Stimulated activated CD8-positive, alpha-beta memory T cell treated with anti-CD3 and anti-CD28 coated beads, Interleukin-15, amount 100 ng/mL, for 4 hours (primary cell): ENCODE measurements at places on chromosomes 12 and 14.

DNA sequence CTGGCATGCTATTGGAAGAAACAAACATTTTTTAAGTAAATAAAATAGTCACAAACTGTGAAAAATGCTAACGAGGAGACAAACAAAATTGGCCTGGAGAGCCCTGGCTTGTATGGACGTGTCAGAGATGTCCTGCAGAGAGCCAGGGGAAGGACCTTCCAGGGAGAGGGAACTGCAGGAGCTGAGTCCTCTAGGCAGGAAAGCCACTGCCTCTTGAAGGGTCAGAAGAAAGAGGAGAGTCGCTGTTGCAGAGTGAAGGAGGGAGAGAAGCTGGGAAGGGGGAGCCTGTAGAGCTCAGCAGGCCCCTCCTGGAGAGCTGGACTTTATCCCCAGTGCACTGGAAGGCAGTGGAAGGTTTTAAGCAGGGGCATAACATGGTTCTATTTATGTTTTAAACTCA is 80.3 kb upstream of the PWP1 start:
- DNase-seq = no peak

DNA sequence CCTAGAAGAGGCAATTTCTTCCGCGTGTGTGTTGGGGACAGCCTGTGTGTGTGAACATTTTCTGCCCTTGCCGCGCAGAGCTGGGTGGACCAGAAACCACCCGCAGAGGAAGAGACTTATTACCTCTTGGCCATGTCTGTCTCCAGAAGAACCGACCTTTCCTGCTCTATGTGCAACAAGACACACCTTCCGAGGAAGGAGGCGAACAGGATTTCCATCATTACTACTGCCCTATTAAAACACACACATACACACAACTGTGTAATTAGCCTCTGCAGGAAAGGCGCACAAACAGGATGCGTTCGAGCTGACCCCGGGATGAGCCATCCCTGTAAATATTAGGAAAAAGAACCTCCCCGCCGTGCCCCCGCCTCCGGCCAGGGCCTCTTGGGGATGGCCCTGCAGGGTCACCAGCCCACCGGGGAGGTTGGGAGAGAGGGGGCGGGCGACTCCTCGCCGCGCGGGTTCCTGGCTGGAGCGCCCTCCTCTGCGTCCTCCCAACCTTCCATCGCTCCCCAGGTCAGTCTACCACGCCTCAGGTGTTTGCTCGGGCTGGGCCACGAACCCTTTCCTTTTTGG is 484 bp upstream of the PRKCH start:
- DNase-seq = no peak

GRCh38 chr14:70599345-70599744 is 1.1 kb downstream of the MED6 start:
- DNase-seq = no peak

DNA sequence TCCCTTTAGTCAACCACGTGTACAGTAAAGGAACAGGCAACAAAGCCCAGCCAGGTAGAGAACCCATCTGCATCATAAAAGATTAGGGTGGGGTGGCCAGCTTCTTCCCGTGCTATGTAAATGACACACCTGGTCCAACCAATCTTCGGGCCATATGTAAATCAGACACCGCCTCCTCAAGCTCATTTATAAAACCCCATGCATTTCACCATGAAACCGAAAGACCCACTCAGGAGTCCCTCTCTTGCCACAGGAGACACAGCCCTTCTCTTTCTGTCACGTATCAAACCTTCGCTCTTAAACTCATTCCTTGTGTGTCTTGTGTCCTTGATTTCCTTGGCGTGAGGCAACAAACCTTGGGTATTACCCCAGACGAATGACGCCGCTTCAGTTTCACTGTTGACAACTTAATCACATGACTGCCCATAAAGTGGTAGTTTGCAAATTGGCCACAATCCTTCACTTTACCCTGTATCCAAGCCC is 59.8 kb upstream of the TBPL2 start:
- no peak for DNase-seq

GRCh38 chr12:124217508-124218242 is 77.2 kb upstream of the RFLNA start:
- DNase-seq = no peak

- DNase-seq = no peak
Observed at GRCh38 chr14:67526676-67527459, 6.2 kb upstream of the PLEKHH1 start.

GRCh38 chr12:106490264-106490663 is 92.5 kb upstream of the RFX4 start:
- no peak for DNase-seq

- no peak for DNase-seq
Observed at GRCh38 chr14:36222337-36222736, 45.8 kb upstream of the PTCSC3 start.

DNA sequence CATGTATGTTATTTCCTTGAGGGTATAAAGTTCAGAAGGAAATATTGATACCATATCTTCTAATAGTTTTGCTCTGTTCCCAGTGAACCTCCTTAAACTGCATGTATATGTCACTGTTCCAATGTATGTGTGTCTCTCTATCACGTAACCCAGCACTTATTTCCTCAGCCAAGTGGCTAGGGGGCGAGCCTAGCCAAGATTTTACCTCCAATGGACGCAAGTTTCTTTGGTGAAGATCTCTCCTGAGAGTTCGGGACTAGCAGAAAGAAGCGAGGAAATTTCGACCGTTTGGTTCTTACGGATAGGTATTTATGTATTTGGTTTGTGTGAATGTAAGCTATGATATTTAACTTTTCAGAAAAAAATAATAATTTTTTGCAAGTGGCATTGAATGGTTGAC is 2.5 kb downstream of the SFSWAP start:
- no peak for DNase-seq

DNA sequence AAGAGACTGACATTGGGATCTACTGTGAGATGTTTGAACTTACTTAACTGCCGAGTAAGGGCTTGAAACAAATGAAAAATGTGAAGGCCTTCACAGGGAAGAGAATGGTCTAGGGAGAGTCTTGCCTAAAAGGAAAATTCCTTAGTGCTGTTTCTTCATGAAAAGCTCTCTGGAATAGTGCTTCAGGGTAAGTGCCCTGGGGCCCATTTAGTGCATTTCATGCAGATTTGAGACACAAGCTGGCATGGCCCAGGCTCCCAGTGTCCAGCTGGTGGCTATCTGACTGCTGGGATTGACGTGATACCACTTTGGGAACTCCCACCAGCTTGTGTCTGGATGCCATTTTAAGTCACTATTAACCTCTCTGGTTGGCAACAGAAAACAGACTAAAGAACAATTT is 26.9 kb downstream of the BEST3 start:
- no peak for DNase-seq

- DNase-seq = no peak
Observed at GRCh38 chr14:69910871-69911270, 31.7 kb downstream of the SMOC1 start.

GRCh38 chr12:89863968-89864367 is 155.3 kb upstream of the ATP2B1 start:
- no peak for DNase-seq

GRCh38 chr12:34345801-34346200 is 323.5 kb downstream of the ALG10 start:
- no peak for DNase-seq

DNA sequence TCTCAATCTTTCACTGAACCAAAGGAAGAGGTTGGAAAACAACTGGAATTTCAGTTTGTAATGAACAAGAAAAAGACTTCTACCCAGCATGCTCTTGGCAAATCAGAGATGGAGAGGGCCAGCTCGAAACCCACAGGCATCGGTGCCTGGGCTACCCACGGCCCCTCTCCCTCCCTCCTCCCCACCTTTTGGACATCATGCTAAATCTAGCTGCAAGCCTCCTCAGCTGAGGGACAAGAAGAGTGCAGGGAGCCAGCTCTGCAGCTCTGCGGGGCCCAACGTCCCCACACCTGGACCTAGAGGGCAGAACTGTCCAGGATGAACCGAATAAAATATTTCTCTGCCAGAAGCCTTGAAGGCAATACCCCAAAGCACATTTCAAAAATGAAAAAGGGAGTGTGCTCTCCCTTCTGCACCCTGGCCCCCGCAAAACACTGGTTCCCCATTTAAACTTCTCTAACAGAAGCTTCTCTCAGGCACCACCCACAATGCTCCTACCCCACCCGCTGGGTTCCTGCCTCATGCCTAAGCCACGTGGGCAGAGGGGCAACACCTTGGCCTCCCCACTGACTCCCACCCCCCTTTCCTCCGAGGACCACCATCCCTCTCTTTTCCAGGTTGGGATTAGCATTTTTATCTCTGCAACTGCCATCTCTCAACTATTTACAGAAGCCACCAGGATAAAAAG is 8.2 kb downstream of the CAMKK2 start:
- no peak for DNase-seq

GRCh38 chr12:3821441-3821840 is 51.8 kb downstream of the PARP11 start:
- DNase-seq = no peak

GRCh38 chr14:102491786-102492530 is 17.6 kb downstream of the ANKRD9 start:
- DNase-seq = no peak

DNA sequence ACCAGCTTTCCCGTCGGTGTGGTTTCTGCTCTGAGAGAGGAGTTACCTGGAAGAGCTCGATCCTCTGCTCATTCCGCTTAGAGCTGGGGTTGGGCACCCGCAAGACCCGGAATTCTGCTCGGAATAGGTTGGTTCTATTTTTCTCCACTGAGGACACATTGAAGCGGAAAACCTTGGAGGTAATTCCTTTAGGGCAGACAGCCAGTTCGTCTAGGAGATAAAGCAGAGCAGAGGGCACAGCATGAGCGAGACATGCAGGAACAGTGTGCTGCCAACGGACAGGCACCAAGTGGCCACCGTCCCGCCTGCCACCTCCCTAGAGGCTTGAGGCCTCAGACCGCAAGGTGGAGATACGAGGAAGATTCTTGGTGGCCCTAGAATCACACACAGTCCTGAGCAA is 10.3 kb downstream of the TGFB3 start:
- no peak for DNase-seq

GRCh38 chr12:66197495-66197921 is 8.5 kb downstream of the IRAK3 start:
- DNase-seq = no peak

- no peak for DNase-seq
Observed at GRCh38 chr14:102688290-102688689, 89.0 kb upstream of the TRAF3 start.

- DNase-seq = no peak
Observed at GRCh38 chr12:120700886-120701285, 9.4 kb upstream of the UNC119B start.

DNA sequence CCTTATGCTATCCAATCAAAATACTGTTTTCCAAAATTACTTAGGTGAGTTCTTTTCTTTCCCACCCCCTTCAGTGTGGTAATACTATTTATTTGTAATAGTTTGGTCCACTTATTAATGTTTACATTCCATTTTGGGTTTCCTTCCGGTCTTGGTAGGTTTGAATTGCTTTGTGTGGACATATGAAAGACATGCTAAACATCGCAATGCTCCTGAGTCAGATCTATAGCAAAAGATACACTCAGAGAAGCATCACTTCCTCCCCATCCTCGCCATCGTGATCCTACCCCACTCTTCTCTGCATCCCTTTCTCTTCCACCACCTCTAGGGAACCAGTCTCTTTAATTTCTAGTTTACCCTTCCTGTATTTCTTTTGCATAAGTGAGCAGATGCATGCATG is 30.0 kb downstream of the TUNAR start:
- DNase-seq = no peak

DNA sequence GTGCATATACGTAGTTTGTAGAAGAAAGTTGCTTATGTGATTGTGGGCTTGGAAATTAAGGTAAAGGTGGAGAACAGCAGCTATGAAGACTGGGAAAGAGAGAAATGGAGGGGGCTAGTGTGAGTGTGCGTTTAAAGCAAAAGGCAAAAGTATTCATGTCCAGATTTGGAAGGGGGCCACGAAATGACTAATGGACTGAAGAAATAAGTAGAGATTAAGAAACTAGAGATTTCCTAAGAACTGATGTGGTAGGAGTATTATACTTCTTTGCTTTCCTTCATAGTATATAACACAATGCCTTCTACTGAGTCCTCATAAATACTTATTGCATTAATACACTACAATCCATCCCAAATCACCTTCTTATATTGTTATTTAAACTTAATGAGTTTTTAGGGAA is 298.6 kb upstream of the NOVA1 start:
- DNase-seq = no peak

DNA sequence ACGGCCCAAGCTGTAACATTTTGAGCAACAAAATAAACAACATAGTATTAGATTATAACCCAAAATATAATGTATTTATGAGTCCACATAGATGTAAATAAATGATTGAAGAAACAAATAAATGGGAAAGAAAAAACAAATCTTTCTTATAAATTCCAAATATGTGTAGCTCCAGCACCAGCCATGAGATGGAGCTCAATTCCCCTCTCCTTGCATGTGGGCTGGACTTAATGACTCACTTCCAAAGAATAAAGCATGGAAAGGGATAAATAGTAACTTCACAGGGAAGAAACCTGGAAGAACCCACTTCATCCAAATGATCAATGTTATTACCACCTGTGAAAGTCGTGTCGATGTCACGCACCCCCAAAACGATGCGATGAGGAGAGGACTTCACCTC is 158.8 kb downstream of the RPAP3 start:
- no peak for DNase-seq

GRCh38 chr12:8018666-8019581 is 13.6 kb upstream of the FOXJ2 start:
- no peak for DNase-seq

GRCh38 chr12:116916714-116917114 is 6.0 kb downstream of the FBXW8 start:
- peak; percentile 17 for DNase-seq

DNA sequence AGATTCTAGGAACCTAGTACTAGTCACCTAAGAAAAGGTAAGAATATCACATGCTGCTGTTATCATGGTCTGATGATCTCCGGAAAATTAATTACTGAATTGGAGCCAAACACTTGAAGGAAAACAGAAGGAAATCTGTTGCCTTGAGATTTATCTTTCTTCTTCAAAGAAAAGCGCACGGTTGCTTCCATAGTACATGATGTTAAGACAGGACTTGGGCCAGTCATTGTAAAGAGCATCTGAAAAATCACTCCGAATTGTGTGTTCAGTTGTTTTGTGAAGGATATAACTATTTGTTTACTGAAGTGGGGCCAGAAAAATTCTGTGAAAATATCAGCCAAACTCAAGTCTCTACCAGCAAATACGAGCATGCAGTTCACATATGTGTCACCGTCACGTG is 134.9 kb upstream of the FOXN3 start:
- no peak for DNase-seq

DNA sequence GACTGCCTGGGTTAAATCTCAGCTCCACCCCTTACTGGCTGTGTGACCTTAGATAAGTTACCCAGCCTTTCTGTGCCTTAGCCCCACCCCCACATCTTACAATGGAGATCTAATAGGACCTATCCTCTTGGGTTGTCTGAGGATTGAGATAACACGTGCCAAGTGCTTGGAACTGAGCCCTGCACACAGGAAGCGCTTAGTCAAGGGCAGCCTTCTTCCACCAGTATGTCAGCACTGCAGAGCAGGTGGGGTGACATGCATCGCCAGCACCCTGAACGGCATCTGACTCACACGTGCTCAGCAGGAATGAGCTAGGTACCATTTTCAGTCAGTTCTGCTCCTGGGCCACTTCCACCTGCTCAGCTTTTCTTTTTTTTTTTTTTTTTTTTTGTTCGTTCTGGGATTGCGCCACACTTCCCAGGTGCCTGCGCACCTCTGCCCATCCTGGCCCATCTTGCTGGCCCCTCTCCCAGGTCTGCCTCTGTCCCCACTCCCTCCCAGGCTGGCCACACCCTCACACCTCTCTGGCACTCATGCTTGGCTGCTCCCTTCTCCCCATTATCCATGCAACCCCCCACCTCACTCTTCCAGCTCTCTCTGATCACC is 19.6 kb downstream of the LGMN start:
- no peak for DNase-seq
